NCI-H2081 treated with DMSO at 0.1 percent for 48 hours (cell line): ENCODE measurements at places on chromosomes 5 and 9.

DNA sequence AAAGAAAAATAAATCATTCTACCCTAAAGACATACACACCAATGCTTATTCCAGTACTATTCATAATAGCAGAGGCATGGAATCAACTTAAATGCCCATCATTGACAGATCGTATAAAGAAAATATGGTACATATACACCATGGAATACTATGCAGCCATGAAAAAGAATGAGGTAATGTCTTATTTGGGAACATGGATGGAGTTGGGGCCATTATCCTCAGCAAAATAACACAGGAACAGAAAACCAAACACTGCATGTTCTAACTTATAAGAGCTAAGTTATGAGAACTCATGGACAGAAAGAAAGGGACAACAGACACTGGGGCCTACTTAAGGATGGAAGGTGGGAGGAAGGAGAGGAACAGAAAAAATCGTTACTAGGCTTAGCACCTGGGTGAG lies 527.5 kb upstream of the ST8SIA4 start:
- no peak for DNase-seq

- no peak for DNase-seq
Observed at GRCh38 chr5:15007646-15008045, 136.1 kb upstream of the ANKH start.

DNA sequence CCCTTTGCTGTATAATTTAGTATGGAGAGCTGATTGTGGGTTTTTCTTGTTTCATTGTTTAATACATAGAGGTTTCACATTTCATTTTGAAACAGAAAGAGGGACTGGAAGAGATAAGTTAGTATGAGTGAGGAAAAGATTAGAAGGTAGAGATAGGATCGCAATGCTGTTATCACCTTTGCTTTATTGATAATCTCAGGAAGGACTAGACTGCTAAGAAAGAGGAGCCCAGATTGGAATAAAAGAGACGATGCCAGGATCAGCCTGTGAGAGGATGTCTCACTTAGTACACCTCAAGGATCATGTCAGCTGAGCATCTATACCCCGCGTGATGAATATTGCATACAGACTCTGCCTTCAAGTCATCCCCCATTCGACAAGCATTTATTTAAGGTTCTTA lies 178.0 kb upstream of the DMAC1 start:
- DNase-seq: no peak

GRCh38 chr5:147668385-147668784 lies 114.1 kb downstream of the JAKMIP2 start:
- DNase-seq: no peak

DNA sequence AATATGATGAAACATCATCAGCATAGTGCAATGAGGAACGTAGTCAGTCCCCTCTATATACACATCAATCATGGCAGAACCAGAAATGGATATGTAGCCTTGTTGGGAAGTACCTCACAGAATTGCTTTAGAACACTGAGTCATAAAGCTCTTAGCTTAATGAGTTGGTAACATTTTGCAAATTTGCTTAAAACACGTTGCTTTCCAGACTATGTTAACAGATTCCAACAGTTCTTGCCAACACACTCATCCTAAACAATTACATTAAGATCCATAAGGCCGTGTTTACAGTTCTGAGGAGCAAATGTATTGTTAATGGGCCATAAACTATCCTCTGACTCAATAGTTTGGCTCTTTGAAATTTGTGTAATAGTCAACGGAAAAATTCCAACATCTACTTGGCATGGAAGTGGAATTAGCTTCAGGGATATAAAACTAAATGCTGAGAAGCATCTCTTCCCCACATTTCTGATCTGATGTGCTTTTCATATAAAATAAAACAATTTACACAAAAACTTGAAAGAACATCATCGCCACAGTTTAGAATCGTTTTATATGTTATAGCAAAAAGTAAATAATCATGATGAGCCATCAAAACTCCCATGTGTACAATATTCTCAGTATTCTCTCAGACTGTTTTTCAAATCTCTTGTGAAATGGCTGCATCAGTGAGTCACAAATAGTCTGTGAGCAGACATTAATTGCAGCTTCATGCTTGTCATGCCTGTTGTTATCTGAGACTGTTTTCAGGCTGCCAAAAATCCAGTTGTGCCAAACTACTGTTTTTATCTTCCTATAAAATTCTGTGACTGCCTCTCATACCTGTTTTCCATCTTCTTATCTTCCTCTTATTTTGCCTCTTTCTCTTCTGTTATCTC lies 291.9 kb downstream of the COX7C start:
- DNase-seq: no peak

- no peak for DNase-seq
Observed at GRCh38 chr5:11609570-11610303, 294.5 kb downstream of the CTNND2 start.
